ENCODE measurements at places on chromosomes 12 and 14.

GRCh38 chr14:68106905-68107304, 287.3 kb downstream of the RAD51B start:
- DNase-seq, result no peak

DNA sequence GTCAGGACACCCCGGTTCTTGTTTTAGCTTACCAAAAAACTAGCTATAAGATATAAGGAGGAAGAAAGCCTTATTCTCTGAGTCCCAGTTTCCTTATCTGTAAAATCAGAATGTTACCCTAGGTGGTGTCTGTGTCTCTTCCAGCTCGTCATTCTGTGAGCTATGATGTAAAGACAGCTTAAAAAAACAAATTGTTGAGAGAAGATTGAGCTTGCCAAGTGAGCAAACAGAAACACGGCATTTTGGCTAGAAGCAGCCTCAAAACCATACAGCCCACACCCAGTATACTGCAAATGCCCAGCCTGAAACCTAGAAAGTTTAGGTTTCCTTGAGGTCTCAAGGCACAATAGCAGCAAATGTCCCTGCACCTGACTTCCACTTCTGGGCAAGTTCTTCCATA, 151.4 kb downstream of the SSPN start:
- DNase-seq, result no peak

GRCh38 chr14:56885825-56886224, 75.5 kb upstream of the OTX2 start:
- no peak for DNase-seq

DNA sequence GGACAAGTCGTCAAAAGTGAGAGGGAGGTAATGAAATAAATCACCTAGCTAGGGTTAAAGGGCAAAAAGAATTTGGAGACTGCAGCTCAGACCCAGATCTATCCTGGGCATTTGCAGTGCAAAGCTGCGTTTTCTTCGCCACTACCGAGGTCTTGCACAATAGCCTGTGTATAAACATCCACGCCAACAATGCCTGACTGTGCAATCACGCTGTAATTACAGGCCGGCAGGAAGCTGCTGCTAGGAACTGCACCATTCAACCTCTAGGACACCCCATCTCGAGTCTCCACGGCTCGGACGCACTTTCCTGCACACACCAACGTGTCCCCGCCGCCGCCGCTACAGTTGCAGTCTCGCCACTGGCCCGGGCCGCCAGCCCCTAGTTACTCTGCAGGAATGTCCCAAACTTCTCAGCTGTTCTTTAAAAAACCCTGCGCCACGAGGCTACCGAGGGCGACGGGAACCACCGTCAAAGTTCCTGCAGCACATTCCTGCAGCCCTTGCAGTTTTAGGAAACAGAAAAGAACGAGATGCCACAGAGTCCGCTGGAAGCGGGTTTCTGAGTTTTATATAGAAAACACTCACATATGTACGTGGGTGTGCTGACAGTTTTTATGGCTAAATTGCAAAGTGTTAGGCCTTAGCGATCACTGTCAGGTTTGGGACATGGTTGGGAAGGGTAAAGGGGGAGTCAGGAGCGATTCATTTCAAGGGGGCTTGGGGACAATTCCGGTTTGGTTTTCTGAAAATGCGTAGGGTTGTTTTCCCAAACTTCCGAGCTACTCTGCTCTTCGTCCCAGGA, 65.6 kb upstream of the PTGR2 start:
- DNase-seq, result no peak

GRCh38 chr12:69679119-69679518, 20.0 kb downstream of the BEST3 start:
- DNase-seq, result no peak

- DNase-seq, result no peak
These were observed 71.9 kb downstream of the C12orf75 start for GRCh38 chr12:105402366-105402765.

DNA sequence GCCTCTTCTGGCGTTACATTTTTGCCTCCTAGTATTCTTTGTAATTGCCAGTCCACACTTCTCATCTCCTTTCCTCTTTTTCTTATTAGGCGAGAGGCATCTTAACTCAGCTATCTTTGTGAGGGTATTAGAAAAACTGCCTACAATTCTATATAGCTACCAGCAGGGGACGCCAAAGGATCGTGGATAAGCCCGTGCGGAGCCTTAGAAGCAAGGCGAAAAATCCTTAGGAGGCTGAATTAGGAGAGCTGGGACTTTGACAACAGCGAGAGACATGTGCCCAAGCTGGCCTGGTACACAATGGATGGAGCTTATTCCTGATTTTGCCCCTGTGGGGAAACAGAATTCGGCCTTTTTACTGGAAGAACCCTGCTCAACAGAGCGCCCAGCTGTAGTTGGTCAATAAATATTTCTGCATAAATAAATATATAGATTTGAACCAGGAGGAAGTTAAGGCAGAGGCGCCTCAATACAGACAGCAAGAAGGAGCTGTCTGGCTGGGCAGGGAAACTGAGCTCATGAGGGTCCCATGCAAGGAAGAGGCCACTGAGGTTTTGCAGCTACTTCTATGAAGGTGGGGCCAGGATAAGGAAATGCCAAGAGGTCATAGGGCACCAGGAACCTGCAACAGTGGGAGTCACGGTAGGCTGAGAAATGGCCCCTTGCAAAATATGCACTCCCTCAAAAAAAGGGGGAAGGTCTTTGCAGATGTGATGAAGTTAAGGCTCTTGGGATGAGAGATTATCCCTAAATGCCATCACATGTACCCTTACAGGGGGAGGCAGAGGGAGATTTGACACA, 14.6 kb upstream of the RBM19 start:
- DNase-seq, result peak; percentile 32

GRCh38 chr14:67221248-67221981, 19.8 kb upstream of the PALS1 start:
- DNase-seq, result no peak

DNA sequence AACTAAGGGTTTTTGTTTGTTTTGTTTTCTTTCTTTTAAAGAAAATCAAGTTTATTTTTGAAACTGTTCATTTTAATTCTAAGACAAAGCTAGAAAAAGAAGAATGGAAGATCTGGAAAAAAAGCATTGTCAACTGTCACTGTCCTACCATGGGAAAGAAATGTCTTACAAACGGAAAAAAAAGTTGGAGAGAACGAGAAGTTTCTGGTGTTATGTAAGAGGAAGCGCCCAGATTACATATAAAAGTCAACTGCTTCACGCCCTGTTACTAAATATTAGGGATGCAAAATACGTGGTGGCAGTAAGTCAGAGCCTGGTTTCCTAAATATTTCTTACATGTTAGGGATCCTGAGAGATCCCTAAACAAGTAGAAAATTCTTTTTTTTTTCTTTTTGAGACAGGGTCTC, 14.3 kb upstream of the FBXL14 start:
- no peak for DNase-seq

GRCh38 chr12:86634456-86635410, 378.5 kb upstream of the MGAT4C start:
- DNase-seq, result no peak

DNA sequence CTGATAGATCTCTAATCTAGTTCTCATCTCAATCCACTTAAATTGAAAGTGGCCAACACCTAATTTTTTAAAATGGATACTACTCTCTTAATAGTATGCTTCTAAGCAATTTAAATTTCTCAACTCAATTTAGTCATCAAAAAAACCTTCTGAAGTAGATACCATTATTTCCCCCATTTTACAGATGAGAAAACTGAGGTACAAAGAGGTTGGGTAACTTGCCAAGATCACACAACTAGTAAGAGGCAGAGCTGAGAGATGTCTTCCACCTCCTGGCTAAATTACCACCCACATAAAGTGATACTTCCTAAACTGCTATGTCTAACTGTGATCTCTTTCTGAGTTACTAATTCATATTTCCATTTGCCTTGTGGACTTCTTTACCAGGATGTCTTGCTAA, 6.6 kb downstream of the EXOC5 start:
- DNase-seq, result no peak

GRCh38 chr12:4001031-4001430, 127.8 kb upstream of the PARP11 start:
- DNase-seq, result no peak

- no peak for DNase-seq
These were observed 65.1 kb upstream of the KTN1 start for GRCh38 chr14:55514819-55515490.

DNA sequence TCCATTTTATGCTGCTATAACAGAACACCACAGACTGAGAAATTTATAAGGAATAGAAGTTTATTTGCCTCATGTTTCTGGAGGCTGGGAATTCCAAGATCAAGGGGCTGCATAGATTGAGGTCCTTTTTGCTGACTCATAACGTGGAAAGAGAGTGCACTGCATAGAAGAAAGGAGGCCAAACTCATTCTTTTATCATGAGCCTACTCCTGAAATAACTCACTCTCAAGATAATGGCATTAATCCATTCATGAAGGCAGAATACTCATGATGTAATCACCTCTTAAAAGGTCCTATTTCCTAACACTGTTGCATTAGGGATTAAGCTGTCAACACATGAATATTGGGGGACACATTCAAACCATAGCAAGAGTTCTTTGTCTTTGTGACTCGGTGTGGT, 60.0 kb upstream of the FBXO33 start:
- no peak for DNase-seq

- no peak for DNase-seq
These were observed 827.8 kb downstream of the DIO2 start for GRCh38 chr14:79383475-79383874.

- peak; percentile 72 for DNase-seq
These were observed 1.3 kb downstream of the GPR137C start for GRCh38 chr14:52553671-52554575.

DNA sequence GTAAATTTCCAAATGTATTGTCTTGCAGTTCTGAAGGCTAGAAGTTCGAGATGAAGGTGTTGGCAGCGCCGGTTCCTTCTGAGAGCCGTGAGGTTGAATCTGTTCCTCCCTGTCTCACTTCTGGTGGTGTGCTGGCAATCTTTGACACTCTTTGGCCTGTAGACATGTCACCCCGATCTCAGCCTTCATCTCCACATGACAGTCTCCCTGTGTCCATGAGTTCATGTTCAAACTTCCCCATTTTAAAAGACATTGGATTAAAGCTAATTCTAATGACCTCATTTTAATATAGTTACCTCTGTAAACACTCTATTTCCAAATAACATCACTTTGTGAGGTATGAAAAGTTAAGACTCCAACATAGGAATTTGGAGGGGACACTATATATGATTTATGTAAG, 4.1 kb upstream of the RBM19 start:
- DNase-seq, result no peak

DNA sequence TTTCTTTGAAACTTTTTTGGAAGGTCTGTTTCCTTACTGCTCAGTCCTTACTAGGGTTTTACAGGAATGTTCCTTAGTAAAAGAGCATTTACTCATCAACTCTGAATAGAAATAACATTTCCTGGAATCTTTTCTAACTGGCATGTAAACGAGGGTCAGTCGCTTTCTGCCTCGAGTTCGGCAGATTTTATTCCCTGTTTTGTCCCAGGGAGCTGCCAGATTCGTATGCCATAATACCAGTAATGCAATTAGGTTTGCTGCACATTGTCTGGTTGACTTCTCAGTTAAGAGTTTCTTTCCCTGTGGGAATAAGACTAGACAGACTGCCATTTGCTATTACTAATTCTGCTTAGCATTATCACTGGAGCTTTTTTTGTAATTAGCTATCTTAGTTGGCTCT, 91.9 kb downstream of the VRK1 start:
- no peak for DNase-seq

GRCh38 chr12:65755596-65755978, 68.7 kb upstream of the HMGA2 start:
- DNase-seq, result no peak

DNA sequence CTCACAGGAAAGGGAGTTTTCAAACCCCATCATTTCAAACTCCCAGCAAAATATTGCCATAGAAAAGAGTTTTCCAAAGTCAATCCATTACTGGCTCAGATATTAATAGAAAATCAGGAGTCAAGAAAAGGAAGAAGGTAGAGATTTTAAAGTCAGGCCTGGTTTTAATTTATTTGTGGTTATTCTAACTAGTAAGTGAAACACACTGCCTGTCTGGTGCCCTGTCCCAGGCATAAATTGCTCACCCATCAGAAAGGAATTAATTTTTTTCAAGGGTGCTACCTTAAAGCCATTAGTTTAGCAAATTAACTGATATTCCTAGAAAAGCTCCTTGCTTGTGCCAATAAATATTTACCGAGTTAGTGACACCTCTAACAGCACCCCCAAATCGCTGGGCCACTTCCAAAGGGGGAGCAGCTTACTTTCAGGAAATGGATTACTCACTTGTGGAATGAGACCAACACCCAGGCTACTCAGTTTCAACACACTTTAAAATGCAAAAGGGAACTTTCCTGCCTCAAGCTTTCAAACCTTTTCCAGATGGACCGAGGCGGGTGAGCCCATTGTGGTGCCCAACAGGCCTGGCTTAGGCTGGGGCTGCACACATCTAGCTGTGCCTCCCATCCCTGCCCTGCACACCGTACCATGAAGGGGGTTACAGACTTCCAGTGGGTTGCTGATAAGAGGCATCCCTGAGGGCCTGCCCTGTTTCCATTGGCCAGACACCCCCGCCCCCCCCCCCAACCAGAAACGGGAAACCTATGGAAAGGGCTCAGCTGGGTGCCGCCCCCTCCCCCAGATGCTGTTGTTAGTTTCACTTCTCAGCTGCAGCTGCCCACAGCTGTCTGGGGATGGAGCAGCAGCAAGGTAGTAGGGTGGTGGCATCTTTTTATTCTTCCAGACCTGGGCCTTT, 117.2 kb downstream of the SAMD4A start:
- DNase-seq, result no peak

DNA sequence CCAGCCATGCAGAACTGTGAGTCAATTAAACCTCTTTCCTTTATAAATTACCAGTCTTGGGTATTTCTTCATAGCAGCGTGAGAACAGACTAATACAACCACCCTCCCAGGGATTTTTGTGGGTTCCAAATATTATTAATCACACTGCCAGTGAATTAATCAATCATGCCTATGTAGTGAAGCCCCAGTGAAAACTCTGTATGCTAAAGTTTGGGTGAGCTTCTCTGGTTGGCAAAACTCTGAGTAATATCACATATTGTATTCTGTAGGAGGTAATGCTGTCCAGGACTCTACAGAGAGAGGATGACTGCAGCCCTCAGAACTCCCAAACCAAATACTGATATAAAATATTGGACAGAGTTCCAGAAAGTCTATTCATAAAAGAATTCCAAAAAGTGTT, 216.9 kb downstream of the RPAP3 start:
- no peak for DNase-seq

- no peak for DNase-seq
These were observed 24.1 kb downstream of the YAF2 start for GRCh38 chr12:42213954-42214426.

- DNase-seq, result no peak
These were observed 180.4 kb upstream of the FKBP4 start for GRCh38 chr12:2614341-2614740.

- DNase-seq, result peak; percentile 79
These were observed 18.6 kb downstream of the DUSP6 start for GRCh38 chr12:89333564-89334252.

GRCh38 chr14:21846227-21846885, 172.7 kb upstream of the OR4E1 start:
- DNase-seq, result no peak

GRCh38 chr12:115964626-115965025, 312.9 kb downstream of the MED13L start:
- DNase-seq, result no peak

Data from SK-N-MC (cell line).